ENCODE measurements at places on chromosomes 5 and 9.

DNA sequence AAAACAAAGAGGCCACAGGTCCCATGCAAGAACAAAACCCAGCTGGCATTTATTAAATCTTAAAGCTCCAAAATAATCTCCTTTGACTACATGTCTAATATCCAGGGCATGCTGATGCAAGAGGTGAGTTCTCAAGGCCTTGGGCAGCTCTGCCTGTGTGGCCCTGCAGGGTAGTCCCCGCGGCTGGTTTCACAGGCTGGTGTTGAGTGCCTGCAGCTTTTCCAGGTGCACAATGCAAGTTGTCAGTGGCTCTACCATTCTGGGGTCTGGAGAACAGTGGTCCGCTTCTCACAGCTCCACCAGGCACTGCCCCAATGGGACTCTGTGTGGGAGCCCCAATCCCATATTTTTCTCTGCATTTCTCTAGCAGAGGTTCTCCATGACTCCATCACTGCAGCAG is 54.4 kb upstream of the HCN1 start:
- DNase-seq = no peak

DNA sequence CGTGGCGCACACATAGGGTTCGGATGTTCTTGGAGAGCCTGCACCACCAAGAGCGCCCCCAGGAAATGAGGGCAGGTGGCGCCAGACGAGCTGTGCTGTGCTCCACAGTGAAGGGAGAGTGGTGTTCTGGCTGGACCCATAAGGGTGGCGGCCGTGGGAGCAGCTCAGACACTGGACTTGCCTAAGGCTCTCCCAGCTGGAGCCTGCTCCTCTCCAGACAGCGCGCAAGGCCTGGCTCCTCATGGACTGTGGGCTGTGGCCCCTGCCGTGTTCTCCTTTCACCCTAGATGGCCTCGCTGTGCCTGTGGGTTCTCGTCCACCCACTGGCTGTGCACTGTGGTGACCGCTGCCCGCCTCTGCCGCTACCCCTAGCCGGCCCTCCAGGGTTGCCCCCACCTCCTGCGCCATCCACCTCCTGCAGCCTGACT is 92.9 kb downstream of the EHMT1 start:
- DNase-seq = no peak

DNA sequence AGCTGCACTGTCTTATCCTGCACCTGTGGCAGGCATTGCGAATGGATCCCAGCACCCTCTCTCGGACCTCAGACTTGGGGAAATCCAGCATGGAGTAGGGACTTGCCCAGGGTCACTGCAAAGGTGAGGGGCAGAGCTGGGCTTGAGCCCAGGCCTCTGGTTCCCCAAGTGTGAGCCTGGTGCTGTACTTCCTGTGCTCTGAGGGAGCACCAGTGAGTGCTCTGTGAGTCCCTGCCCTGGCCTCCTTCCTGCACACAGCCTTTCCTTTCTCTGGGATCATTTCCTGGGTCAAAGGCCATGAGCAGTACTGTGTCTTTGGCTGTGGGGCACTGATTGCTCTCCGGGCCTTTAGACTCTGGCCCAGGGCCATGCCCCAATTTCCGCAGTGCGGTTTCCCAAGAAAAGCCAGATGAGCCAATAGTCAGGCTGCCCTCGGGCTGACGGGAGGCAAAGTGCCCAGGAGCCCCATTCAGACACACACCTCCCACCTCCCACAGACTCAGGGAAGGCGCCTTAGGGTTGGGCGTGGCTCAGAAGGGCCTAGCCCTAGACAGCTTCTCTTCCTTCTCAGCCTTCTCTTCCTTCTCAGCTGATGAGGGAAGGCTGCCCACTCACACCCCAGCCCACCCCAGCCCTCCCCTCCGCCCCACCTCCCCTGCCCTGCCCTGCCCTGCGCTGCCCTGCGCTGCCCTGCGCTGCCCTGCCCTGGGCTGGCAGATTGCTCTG is 23.3 kb upstream of the TRIM14 start:
- DNase-seq = peak; percentile 6

- no peak for DNase-seq
Observed at GRCh38 chr9:30519756-30520155, 1864.7 kb upstream of the ACO1 start.

DNA sequence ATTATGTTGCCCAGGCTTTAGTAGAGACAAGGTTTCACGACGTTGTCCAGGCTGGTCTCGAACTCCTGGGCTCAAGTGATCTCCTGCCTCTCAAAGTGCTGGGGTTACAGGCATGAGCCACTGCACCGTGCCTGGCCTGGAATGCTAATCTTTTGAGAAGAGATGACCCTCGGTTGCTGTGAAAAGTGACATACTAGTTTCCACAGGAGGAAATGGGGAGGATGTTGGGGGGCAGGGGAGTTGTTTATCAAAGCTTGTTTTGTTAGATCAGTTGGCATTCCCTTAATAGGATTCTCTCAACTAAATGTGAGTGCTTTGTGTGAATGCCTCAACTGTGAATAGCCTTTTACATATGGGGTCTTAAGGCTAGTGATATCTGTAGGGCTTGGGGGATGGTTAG is 16.4 kb upstream of the MATR3 start:
- no peak for DNase-seq

GRCh38 chr9:123073441-123073840 is 40.0 kb downstream of the GPR21 start:
- no peak for DNase-seq

DNA sequence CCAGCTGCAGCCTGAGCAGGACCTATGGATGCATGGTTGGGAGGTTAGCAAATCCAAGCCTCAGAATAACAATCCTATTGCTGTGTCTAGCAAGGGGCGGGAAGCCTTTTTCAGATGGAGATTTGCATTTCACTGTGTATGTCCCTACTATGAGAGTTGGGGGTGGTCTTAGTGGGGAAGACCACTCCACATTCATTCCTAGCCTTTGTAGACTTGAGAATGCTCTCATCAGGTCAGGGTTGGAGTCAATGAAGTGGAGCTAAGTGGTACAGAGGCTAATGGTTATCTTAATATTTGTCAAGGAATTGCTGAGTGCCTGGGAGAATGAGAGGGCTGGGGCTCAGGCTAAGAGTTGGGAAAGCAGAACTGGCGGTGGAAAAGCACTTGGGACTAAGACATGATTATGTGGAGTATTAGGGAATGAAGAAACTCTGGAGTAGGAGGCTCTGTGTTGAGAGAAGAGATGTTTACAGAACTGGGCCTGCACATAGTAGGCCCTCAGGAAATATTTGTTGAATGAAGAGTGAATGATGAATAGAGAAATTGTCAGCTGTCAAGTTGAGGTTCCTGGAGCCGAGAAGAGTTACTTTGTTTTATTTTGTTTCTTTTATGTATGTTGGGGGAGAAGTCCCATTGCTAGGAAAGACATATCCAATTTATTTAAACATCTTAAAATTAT is 175.5 kb upstream of the SPRY4 start:
- no peak for DNase-seq

DNA sequence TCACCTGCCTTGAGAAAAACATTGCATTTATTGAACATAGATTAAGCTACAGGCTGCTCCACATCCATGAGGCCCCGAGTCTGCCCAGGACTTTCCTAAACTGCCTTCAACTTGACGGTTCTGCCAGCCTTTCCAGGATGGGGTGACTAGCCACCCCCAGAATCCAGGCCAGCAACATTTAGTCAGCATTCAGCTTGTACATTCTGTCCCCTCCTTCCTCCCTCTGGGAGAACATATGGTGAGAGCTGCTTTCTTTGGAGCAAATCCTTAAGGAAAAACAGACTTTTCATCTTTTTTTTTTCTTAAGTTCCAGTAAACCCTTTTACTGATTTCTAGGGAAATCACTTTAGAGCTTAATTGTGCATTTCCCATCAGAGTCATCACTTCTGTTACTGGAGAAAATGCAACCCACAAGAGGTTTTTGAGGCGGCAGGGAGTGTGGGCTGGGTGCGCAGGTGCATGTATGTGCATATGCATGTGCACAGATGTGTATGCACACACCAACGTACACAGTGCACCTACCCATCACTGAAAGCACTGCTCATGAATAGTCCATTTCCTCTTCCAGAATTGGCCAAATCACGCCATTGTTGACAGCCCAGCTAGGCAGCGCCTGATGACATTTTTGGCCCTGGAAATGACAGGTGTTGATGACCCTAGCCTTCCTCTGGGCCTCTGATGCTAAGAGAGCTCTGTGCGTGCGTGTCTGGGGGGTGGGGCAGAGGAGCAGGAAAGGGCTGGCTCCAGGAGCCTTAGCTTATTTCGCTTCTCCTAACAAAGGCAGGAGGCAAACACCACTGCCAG is 145.6 kb downstream of the HSD17B3 start:
- no peak for DNase-seq
